Astrocyte (in vitro differentiated cells and primary cell): ENCODE measurements at places on chromosomes 16 and 17. TPM values are rescaled to one million over a fixed set of nuclear protein-coding genes. Genes with fewer than 3 reads are reported as not detected.
A peak's percentile ranks its signal among the peaks of the same experiment; 100 is the strongest.

DNA sequence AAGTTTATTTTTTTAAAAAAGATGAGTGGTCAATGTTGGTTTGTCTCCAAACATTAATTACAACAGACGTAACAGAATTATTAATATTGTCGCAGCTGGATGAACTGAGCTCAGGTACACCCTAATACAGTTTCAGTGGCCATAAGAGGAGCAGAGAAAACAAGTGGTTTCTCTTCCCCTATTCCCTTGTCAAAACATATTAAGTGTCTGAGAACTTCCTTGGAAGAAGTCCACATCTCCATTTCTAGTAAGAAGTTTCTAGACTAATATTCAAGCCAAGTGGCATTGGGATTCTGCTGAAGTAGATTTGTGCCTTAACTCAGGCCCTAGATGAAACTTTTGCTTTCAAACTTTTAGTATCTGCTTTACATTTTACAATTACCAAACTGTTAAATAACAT lies 47.7 kb downstream of the GNA13 start:
- H3K4me3 ChIP-seq: no peak overlapping the region
- no peak overlapping the region for H3K27ac ChIP-seq
- DNase-seq: no peak
- peaks cover 6% of the 10 kb centered on the region for H3K4me1 ChIP-seq
- peaks cover 2% of the 10 kb centered on the region for H3K36me3 ChIP-seq

The NFATC2IP gene
- 25.0 and 32.6 TPM in 2 replicates for total RNA-seq

GRCh38 chr17:75864448-75864871 lies 9.3 kb upstream of the WBP2 start:
- peaks cover 13% of the 10 kb centered on the region for H3K4me1 ChIP-seq
- peak overlapping the region; percentile 15 for H3K4me3 ChIP-seq
- no peaks in the 10 kb centered on the region for H3K27me3 ChIP-seq
- peak; percentile 49 for DNase-seq

The SEZ6L2 gene
- 69.6 and 90.6 TPM in 2 replicates for total RNA-seq

- DNase-seq: no peak
- H3K27me3 ChIP-seq: no peaks in the 10 kb centered on the region
- peak overlapping the region; percentile 90 for H3K27ac ChIP-seq
- peak overlapping the region; percentile 52 for H3K4me3 ChIP-seq
- peaks cover 28% of the 10 kb centered on the region for H3K4me1 ChIP-seq
Measured at GRCh38 chr17:82098939-82099763, 1.1 kb upstream of the FASN start.

The CX3CL1 gene
- total RNA-seq: 9.6 and 12.1 TPM in 2 replicates

- no peak overlapping the region for H3K27ac ChIP-seq
- peaks cover 5% of the 10 kb centered on the region for H3K27me3 ChIP-seq
- H3K4me3 ChIP-seq: no peak overlapping the region
- DNase-seq: no peak
- H3K36me3 ChIP-seq: no peaks in the 10 kb centered on the region
- H3K4me1 ChIP-seq: no peaks in the 10 kb centered on the region
Measured at GRCh38 chr17:83178533-83179304, 99.3 kb downstream of the METRNL start.

GRCh38 chr16:27315333-27316037 lies 1.7 kb downstream of the IL4R start:
- no peaks in the 10 kb centered on the region for H3K36me3 ChIP-seq
- peak; percentile 62 for DNase-seq
- H3K4me1 ChIP-seq: peaks cover 17% of the 10 kb centered on the region
- peak overlapping the region; percentile 71 for H3K4me3 ChIP-seq
- H3K27me3 ChIP-seq: no peaks in the 10 kb centered on the region

DNA sequence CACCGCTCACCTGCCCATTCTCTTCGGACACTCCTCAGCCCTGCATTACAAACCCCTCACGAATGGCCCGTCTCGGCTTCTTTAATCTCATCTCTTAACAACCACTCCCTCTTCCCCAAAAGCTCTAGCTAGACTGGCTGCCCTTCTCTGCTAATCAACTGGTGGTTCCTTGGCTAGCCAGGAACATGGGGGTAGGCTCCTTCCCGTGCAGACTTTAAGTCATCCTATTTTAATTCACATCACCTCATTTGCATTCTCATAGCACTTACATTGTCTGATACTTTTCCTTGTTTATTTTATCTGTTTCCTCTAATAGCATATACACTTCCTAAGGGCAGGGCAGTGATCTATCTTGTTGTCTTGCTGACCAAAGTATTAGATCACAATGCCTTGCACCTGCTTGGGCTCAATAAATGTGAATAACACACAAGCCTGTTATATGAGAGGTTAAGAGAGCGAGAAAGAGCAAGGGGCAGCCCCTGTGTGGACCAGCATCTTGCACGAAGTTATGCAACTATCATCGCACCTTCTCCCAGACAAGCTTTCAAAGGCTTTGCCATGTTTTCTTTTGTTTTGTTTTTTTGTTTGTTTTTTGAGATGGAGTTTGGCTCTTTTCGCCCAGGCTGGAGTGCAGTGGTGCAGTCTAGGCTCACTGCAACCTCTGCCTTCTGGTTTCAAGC lies 9.8 kb downstream of the TP53 start:
- H3K4me3 ChIP-seq: no peak overlapping the region
- peaks cover 17% of the 10 kb centered on the region for H3K36me3 ChIP-seq
- H3K4me1 ChIP-seq: peaks cover 5% of the 10 kb centered on the region
- no peak overlapping the region for H3K27ac ChIP-seq
- no peak for DNase-seq

The KCNH6 gene
- total RNA-seq: not detected in 2 replicates

DNA sequence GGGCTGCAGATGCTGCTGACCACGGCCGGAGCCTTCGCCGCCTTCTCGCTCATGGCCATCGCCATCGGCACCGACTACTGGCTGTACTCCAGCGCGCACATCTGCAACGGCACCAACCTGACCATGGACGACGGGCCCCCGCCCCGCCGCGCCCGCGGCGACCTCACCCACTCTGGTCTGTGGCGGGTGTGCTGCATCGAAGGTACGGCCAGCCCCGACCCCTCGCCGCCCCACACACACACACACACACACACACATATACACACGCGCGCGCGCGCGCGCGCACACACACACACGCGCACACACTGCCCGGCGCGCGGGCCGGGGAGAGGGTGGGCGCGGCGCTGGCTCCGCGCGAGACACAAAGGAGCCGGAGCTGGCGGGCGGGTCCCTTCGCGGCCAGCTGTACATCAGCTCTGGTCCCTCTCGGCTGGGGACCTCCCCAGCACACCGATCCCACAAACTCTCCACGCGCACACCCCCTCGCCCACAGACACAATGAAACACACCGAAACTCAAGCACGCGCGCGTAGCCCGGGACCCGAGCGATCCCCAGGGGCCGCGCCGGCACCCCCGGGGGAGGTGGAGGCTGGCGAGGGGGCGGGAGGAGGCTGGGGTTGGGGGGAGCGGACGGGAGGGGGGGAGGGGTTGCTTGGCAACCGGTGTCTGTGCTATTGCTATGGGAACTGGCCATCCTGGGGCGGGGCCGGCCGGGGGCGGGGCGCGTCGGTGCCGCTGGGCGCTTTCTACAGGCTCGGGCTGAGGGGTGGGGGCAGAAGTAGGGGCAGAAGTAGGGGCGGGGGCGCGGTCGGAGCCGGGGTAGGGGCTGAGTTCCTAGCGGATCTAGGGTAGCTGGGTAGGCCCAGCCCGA lies 658 bp downstream of the CACNG4 start:
- no peak overlapping the region for H3K27ac ChIP-seq
- H3K27me3 ChIP-seq: peaks cover 54% of the 10 kb centered on the region
- DNase-seq: no peak
- H3K36me3 ChIP-seq: no peaks in the 10 kb centered on the region
- H3K4me1 ChIP-seq: peaks cover 4% of the 10 kb centered on the region
- H3K4me3 ChIP-seq: peak overlapping the region; percentile 55

DNA sequence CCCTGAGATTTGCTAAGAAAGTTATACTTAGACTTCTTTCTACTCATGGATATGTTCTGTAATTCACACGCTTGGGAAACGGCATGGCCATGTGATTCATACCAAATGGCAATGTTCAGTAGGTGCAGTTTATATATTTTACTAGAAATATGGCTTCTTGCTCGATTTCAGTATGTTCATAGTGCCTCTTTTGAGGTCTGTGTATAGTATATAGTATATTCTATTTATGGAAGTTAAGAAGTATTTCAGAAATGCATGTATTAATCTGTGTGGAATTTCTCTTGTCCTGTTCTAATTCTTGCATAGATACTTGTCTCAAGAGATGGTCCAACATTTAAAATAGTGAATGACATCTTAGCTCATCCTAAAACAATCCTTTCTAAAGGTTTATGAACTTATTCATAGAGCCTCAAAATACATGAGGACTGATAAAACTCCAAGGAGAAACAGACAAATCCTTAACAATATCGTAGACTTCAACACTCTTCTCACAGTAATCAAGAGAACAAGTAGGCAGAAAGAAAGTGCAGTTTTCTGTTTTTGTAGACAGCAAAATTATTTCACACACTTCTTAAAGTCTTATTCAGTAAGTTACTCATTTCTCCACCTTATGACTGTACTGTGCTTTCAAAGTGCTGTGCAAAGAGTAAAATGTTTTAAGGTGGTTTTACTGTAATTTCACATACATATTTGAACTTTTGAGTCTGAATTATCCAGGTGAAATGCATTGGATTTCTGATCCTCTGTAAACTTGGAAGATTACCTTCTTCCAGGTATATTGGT lies 11.1 kb downstream of the BPTF start:
- no peaks in the 10 kb centered on the region for H3K36me3 ChIP-seq
- H3K27ac ChIP-seq: peak overlapping the region; percentile 73
- H3K27me3 ChIP-seq: no peaks in the 10 kb centered on the region
- no peak overlapping the region for H3K4me3 ChIP-seq
- DNase-seq: peak; percentile 61

DNA sequence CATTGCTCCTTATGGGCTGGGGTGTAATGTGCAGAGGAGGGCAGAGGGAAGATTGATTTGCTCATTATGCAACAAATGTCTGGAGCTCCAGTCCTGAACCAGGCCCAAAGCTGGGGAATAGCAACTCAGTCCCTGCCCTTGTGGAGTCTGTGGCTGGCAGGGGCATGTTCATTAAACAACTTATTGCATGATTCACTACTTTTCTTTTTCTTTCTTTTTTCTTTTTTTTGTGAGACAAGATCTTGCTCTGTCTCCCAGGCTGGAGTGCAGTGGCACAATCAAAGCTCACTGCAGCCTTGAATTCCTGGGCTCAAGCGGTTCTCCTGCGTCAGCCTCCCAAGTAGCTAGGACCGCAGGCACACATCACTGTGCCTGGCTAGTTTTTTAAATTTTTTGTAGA lies 23.1 kb downstream of the MSI2 start:
- peaks cover 4% of the 10 kb centered on the region for H3K4me1 ChIP-seq
- no peak overlapping the region for H3K27ac ChIP-seq
- no peak overlapping the region for H3K4me3 ChIP-seq
- H3K27me3 ChIP-seq: no peaks in the 10 kb centered on the region
- no peak for DNase-seq

DNA sequence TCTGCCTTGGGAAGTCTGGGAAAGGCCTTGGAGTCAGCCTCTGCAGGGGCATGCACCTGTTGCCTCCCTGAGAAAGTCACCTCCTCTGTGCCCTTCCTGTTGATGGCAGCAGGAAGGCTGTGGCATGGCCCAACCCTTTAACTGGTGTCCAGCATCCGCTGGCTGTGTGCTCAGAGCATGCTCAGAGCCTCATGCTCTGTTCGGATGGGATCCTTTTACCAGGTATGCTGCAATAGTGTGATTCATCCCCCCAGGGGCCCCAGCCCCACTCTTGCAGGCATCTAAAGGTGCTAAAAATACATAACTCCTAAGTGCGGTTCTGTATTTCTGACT lies 24.9 kb downstream of the KLHL36 start:
- no peak overlapping the region for H3K27ac ChIP-seq
- H3K4me3 ChIP-seq: no peak overlapping the region
- no peaks in the 10 kb centered on the region for H3K27me3 ChIP-seq
- no peaks in the 10 kb centered on the region for H3K36me3 ChIP-seq
- H3K4me1 ChIP-seq: no peaks in the 10 kb centered on the region

DNA sequence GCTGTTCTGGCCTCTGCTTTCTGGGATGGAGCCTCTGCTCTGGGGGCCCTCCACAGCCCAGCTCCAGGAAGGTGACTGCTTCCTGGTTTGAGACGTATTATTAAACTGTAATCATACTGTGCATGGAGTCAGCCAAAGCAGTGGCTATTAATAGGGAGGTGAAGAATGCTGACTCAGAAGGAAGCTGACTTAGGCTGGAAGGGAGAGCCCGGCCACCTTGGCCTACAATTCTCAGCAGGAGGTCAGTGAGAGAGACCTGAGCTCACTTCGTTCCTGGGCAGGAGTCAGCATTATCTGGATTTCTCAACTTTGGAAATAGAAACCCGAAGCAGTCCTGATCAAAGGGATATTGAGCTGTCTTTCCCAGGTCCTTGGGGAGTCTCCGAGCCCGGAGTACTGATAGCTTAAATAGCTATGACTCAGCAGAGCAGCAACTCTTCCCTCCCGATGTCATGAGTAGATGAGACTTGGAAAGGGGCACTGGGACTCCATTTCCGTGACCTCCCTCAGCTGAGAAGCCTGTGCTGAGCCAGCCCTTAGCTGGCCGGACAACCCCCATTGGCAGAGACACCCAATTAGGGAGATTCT lies 91.8 kb downstream of the YPEL2 start:
- H3K4me1 ChIP-seq: peaks cover 29% of the 10 kb centered on the region
- H3K36me3 ChIP-seq: no peaks in the 10 kb centered on the region
- no peak overlapping the region for H3K27ac ChIP-seq
- H3K4me3 ChIP-seq: no peak overlapping the region
- DNase-seq: peak; percentile 56

- peak; percentile 34 for DNase-seq
- H3K4me1 ChIP-seq: no peaks in the 10 kb centered on the region
- H3K36me3 ChIP-seq: no peaks in the 10 kb centered on the region
- no peak overlapping the region for H3K27ac ChIP-seq
Measured at GRCh38 chr16:79191933-79192332, 408.6 kb downstream of the MAF start.

The KRT24 gene
- not detected in 2 replicates for total RNA-seq

The LGALS9C gene
- not detected in 2 replicates for total RNA-seq

- H3K27ac ChIP-seq: no peak overlapping the region
- H3K27me3 ChIP-seq: no peaks in the 10 kb centered on the region
Measured at GRCh38 chr17:52170963-52171572, 12.6 kb upstream of the CA10 start.

The CTF1 gene
- total RNA-seq: 5.2 and 5.9 TPM in 2 replicates

The KRT27 gene
- total RNA-seq: not detected in 2 replicates

- H3K27ac ChIP-seq: no peak overlapping the region
- H3K4me1 ChIP-seq: no peaks in the 10 kb centered on the region
- no peaks in the 10 kb centered on the region for H3K27me3 ChIP-seq
- H3K36me3 ChIP-seq: no peaks in the 10 kb centered on the region
- no peak overlapping the region for H3K4me3 ChIP-seq
- DNase-seq: no peak
Measured at GRCh38 chr17:79276821-79277220, 202.2 kb downstream of the ENGASE start.
